Stimulated activated CD4-positive, alpha-beta T cell treated with anti-CD3 and anti-CD28 coated beads, Interleukin-12 subunit alpha, Interleukin-12 subunit beta, amount 100 ng/mL, for 48 hours (primary cell): ENCODE measurements at places on chromosomes 5 and 9.

DNA sequence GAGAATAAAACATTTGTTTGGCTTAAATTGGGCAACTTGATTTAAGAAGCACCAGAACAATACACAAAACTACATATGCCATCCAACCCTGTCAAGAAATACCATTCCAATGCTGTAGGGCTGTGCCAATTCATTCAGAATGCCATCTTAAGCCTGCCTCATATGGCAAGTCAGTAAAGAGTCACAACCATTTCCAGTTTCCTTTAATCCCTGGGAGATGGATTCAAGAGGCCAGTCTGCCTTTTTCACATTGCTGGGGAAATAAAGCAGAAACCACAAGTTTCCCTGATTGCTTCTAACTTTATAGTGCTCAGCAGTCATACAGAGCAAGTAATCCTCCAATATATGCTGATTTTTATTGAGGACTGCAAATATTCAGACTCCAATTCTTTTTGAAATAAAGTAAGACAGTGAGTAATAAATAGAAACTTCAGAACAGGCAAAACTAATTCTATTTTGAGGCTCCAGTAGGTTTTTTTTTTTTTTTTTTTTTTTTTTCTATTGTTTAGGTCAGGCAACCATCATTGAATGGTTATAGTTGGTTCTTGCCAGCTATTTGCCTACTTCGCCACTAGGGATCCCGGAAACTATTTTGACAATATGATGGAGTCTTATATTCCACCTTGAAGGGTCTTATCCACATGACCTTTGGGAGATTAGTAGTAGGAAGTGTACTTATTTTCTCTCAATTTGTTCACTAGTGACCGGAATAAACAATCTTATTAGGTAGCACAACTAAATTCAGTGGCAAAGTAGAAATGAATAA is 400.9 kb upstream of the MEF2C start:
- no peak for DNase-seq

DNA sequence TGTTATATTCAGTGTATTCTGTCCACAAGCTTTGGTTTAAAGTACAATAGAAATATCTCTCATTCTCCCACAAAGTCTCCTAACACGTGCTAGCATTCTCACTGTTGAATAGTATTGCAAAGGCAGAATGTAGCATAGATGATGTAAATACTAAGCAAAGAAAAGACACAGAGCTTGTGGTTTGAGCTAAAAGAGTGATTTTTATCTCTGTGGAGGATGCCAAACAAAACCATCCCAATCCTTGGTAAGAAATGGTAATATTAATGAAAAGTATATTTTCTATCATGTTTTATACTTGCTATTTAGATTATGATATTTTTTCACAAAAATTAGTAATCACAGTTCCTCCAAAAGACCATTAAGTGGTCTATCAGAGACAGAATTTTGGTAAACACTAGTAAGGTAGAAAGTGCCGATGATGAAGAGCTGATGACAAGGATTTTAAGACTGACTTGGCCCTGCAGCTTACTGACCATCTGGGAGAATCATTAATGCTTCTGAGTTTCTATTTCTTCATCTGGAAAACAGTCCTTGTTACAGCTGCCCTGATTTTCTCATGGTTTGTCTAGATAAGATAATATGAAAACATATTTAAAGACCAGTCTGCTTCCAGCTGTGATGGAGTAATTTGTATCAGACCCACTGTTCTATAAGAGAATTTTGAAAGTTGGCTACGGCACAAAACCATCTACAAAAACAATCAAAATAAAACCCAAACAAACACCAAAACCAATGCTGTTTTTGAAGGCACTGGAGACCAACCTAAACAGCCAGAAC is 510.2 kb downstream of the SPATA31D1 start:
- no peak for DNase-seq

DNA sequence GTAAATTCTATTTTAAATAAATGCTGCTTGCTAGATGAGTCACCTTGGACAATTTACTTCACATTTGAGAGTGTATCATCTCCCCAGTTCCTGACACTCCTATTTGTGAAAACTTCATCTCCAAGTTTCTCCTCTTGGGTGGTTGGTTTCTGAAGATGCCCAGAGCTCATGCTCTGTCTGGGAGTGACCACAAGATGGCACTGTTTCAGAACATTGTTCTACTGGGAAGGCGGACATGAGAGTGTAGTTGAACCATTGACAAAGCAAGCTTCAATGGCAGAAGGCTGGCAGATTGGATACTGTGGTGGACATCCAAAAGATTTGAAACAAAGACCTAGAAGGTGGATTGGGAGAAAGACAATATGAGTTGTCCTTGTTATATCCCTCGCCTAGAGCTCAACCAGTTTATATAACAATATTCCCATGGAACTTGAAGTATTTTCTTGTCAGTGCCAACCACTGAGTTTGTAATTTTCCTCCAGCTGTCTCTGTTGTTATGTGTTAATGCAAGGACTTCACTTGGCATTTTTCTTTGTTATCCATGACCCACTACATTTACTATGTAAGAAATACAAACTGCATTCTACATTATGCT is 234.3 kb upstream of the ANKH start:
- peak; percentile 5 for DNase-seq

DNA sequence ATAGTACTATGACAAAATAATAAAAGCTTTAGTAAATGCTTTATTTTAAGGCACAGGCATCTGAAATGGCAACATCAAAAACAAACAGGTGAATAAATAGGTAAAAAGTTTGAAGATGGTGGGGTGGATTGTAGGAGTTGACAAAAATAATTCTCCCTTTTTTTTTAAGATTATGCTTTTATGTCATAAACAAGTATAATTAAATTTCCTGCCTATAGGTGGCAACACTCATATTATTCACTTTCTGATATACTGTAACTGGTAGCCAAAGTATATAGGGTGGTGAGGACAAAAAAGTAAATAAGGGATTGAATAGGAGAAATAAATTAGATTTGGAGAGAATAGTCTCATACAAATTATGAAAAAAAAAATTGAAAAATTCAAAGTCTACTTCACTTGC is 120.0 kb upstream of the ACOT12 start:
- no peak for DNase-seq

DNA sequence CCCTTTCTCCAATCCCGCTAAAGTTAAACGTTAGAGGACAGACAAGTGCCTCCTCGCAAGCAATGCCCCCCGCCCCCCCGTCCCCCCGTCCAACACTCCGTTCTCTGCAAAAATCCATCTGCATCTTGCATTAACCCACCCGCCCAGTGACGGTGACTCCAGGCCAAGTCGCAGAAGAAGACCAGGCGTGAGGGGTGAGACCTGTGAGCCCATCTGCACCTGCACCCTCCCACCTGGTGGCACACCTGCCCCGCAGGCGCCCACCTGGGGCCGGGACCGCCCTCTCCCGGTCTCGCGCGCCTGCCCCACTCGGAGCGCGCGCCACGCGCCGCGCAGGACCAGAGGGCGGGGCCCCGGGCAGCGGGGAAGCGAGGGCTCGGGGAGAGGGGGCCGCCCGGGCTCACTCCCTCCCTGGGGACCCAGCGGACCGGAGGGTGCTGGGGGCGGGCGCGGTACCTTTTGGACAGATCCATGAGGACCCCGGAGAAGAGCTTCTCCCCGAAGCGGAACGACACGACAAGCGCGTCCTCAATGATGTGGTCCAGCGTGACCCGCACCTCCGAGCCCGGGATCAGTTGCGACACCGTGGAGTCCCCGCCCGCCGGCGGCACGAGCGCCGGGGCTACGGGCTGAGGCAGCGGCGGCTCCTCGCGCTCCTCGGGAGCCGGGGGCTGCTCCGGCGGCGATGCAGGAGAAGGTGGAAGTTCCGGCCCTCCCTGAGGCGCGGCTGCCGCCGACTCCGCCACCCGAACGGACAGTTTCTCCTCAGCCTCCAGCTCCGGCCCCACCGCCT is 705 bp downstream of the PWWP2A start:
- no peak for DNase-seq

- DNase-seq = no peak
These were observed 26.2 kb downstream of the ZNF474 start for GRCh38 chr5:122155546-122155945.

DNA sequence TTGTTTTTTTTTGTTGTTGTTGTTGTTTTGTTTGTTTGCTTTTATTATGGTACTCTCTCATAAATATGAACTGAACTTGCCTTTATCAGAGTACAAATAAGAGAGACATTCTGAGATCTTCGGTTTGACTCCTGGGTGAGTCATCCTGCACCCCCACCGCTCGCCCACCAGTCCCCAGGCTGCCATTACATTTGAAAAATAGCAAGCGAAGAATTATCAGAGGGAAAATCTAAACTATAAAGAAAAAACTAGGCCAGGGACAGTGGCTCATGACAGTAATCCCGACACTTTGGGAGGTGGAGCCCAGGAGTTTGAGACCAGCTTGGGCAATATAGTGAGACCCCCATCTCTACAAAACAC is 122.1 kb upstream of the MAP3K1 start:
- peak; percentile 25 for DNase-seq

DNA sequence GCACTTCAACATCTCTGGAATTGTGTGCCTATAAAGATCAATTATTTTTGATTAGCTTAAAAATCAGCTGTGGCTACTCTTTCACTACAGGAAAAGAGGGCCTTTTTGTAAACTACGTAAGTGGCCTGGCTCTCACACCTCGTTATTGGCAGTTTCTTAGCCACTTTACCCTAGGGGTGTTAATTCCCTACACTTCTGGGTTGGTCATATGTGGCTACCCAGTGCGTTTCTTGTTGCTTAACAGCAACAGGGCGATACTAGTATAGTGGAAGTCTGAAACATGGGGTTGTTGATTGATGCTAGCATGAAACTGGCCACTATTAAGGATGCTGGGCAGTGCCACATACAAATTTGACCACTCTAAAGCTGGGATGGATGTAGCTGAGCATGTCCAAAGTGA is 174.7 kb upstream of the CDH12 start:
- DNase-seq = no peak

- DNase-seq = no peak
These were observed 31.8 kb downstream of the HMCN2 start for GRCh38 chr9:130297371-130297770.

- DNase-seq = no peak
These were observed 5.8 kb downstream of the TRUB2 start for GRCh38 chr9:128316421-128316820.
